ENCODE measurements at places on chromosomes 6 and 20. TPM values are rescaled to one million over a fixed set of nuclear protein-coding genes. Genes with fewer than 3 reads are reported as not detected.

The C6orf47 gene
- total RNA-seq, result 23.8 TPM

The SMOC2 gene
- total RNA-seq, result under 0.01 TPM

The RIMS1 gene
- total RNA-seq, result 0.28 TPM

The GFRAL gene
- total RNA-seq, result not detected

The HUS1B gene
- total RNA-seq, result 0.83 TPM

The SRSF6 gene
- 33.0 TPM for total RNA-seq

The PRRT1 gene
- 0.18 TPM for total RNA-seq

The EEF1A2 gene
- total RNA-seq, result 3.0 TPM

The PTCRA gene
- not detected for total RNA-seq

The MRPS10 gene
- 49.8 TPM for total RNA-seq

The GJA10 gene
- not detected for total RNA-seq

The PCNA gene
- total RNA-seq, result 64.6 TPM

The OR2H2 gene
- total RNA-seq, result not detected

The CGA gene
- total RNA-seq, result 0.09 TPM

The SLC17A9 gene
- 9.4 TPM for total RNA-seq

The RALY gene
- 48.7 TPM for total RNA-seq

The RNF182 gene
- 0.28 TPM for total RNA-seq

The WASF1 gene
- 5.8 TPM for total RNA-seq

The NOL7 gene
- 43.6 TPM for total RNA-seq

The PTK6 gene
- total RNA-seq, result under 0.01 TPM

The FBXL4 gene
- total RNA-seq, result 13.1 TPM

The SLC16A10 gene
- total RNA-seq, result not detected

The PGC gene
- not detected for total RNA-seq

Measured in smooth muscle cell of bladder (primary cell).